ENCODE measurements at places on chromosomes 7 and 10. TPM values are rescaled to one million over a fixed set of nuclear protein-coding genes. Genes with fewer than 3 reads are reported as not detected.

DNA sequence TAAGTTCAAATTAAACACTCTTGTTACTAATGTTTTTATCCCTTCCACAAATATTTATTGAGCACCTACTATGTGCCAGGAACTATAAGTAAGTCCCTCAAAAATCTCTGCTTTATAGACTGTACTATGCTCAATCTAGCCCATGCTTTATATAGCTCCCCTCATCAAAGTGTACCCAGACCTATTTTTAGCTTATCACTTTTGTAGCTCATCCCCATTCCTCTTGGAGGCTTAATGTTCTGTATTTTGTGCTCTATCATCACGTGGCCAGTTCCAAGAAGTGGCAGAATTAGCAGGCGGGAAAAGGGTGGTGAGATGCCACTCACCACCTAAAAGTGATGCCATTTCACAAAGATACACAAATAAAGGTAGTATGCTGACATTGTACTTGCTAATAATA, 138.1 kb upstream of the BET1 start:
- H3K27me3 ChIP-seq = no peaks in the 10 kb centered on the region
- DNase-seq = no peak
- no peak overlapping the region for H3K27ac ChIP-seq
- H3K36me3 ChIP-seq = no peaks in the 10 kb centered on the region
- no peak overlapping the region for H3K4me3 ChIP-seq
- H3K4me1 ChIP-seq = peaks cover 11% of the 10 kb centered on the region

GRCh38 chr10:72808001-72808400, 85.5 kb upstream of the OIT3 start:
- H3K36me3 ChIP-seq = no peaks in the 10 kb centered on the region
- peaks cover 14% of the 10 kb centered on the region for H3K4me1 ChIP-seq
- H3K27ac ChIP-seq = no peak overlapping the region
- H3K4me3 ChIP-seq = no peak overlapping the region
- no peaks in the 10 kb centered on the region for H3K27me3 ChIP-seq
- no peak for DNase-seq

DNA sequence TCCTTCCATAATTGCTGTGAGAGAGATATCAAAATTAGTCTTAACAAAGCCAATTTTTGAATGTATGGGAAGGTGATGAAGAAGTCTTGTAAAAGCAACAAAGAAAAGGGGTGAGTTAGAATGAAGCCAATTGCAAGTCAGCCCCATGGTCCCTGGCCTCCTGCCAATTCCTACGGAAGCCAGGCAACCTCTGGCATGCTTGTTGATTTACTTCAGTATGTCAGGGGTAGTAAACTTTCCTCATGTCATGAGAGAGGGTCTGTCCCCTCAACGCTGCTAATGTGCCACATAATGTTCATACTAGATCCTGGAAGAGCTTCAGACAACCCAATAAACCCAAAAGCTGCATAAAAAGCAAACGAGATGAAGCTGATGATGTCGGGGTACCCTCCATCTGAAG, 159.1 kb upstream of the YAE1 start:
- DNase-seq = no peak
- no peak overlapping the region for H3K4me3 ChIP-seq
- H3K27me3 ChIP-seq = peaks cover 3% of the 10 kb centered on the region

DNA sequence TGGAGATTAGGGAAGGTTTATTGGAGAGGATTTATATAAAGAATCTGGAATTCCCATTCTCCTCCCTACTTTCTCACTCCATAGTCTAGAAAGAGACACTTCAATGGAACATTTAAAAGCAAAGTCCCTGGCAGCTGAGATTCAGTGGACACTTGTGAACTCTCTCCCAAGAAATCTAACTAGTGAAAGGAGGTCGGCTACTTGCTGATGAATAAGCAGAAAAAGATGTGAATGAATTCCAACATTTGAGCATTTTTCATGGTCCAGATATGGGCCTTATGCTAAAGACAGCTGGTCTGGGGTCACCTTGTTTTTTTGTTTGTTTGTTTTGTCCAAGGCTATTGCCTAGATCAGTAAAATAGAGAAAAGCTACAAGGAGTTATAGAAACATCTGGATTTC, 141.1 kb upstream of the LRRTM3 start:
- H3K27me3 ChIP-seq = no peaks in the 10 kb centered on the region
- H3K27ac ChIP-seq = no peak overlapping the region
- DNase-seq = peak; percentile 43
- H3K4me3 ChIP-seq = no peak overlapping the region

DNA sequence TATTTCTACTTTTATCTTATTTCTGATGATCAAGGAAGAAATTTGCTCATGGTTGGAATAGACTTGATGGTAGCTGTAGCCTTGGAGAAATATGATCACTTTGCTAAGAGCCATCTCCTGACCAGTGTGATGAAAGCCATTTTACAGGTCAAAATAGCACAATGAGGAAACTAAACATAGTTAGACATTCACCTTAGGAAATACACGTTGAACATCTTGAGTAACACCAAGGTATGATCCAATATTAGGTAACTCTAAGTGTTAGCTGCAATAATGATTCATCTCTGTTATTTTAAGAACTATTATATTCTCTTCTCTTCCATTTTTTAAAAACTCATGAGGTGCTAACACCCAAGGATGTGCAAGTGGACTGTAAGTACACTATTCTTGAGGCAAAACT, 328.0 kb downstream of the PLXDC2 start:
- no peak for DNase-seq
- H3K4me1 ChIP-seq = no peaks in the 10 kb centered on the region
- no peak overlapping the region for H3K27ac ChIP-seq

- peaks cover 2% of the 10 kb centered on the region for H3K27me3 ChIP-seq
- H3K4me1 ChIP-seq = no peaks in the 10 kb centered on the region
- no peaks in the 10 kb centered on the region for H3K36me3 ChIP-seq
- H3K27ac ChIP-seq = no peak overlapping the region
- DNase-seq = peak; percentile 53
Observed at GRCh38 chr10:75367021-75367487, 34.5 kb downstream of the ZNF503 start.

DNA sequence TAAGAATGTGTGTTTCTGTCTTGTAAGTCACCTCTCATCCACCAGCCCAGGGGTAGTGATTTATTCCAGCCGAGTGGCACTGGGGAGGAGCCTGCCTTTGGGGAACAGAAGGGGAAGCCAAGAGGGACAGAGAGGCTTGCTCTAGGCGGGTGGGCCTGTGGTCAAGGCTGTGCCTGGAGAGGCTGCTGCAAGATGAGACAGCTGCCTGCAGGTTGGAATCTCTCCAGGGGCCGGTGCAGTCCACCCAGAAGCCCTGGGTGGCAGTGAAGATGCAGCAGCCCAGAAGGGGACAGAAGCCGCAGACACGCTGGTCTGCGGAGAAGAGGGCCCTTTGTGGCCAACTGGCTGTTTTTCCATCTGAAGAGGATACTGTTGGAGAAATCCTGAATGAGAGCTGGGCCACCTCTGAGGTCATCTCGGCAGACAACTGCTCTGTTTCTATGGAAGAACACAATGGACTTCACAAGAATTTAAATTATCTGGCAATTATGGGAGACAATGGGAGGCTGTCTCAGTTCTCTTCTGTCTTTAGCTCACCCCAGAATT, 175.7 kb downstream of the GFRA1 start:
- no peak for DNase-seq
- H3K4me3 ChIP-seq = no peak overlapping the region
- no peak overlapping the region for H3K27ac ChIP-seq
- no peaks in the 10 kb centered on the region for H3K36me3 ChIP-seq
- no peaks in the 10 kb centered on the region for H3K4me1 ChIP-seq

DNA sequence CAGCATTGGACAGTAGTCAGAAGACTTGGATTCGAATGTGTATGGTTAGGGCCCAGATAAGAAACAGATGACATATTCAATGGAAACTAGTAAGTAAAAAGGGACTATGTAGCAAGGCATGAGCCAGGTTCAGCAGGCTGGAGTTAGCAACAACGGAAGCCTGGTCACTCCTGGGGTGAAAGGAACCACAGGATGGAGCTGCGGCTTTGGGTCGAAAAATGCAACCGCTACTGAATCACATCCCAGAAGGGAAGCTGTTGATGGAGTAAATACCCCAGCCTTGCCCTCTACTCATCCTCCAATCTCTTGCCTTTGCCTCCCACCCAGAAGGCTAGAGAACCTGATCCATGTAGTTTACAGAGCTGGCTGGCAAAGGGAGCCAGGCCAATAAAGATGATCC, 37.5 kb upstream of the EGR2 start:
- H3K36me3 ChIP-seq = no peaks in the 10 kb centered on the region
- H3K4me1 ChIP-seq = no peaks in the 10 kb centered on the region
- peaks cover 11% of the 10 kb centered on the region for H3K27me3 ChIP-seq
- no peak overlapping the region for H3K4me3 ChIP-seq
- H3K27ac ChIP-seq = no peak overlapping the region

- peak; percentile 39 for DNase-seq
- H3K4me1 ChIP-seq = peaks cover 47% of the 10 kb centered on the region
- no peak overlapping the region for H3K4me3 ChIP-seq
- no peaks in the 10 kb centered on the region for H3K27me3 ChIP-seq
- no peak overlapping the region for H3K27ac ChIP-seq
- H3K36me3 ChIP-seq = no peaks in the 10 kb centered on the region
Observed at GRCh38 chr10:71268247-71268691, 50.8 kb upstream of the SLC29A3 start.

DNA sequence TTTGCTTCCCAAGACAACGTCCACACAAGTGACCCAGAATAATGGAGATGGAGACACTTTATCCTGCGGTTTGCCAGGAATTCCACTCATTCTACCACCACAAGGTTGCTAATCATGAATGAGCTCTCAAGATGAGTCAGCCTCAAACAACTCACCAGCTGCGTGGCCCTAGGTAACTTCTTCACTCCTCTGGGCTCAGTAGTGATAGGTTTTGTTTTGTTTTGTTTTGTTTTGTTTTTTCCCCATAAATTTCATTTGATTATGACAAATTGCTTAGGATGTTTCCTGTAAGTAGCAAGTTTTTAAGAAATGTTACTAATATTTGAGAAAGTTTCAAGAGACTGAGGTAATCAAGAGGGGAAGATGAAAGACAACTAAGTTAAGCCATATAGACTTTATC, 286.8 kb downstream of the PARD3 start:
- H3K4me3 ChIP-seq = no peak overlapping the region
- peaks cover 40% of the 10 kb centered on the region for H3K4me1 ChIP-seq
- DNase-seq = peak; percentile 99
- H3K27ac ChIP-seq = peak overlapping the region; percentile 96
- no peaks in the 10 kb centered on the region for H3K27me3 ChIP-seq
- no peaks in the 10 kb centered on the region for H3K36me3 ChIP-seq

DNA sequence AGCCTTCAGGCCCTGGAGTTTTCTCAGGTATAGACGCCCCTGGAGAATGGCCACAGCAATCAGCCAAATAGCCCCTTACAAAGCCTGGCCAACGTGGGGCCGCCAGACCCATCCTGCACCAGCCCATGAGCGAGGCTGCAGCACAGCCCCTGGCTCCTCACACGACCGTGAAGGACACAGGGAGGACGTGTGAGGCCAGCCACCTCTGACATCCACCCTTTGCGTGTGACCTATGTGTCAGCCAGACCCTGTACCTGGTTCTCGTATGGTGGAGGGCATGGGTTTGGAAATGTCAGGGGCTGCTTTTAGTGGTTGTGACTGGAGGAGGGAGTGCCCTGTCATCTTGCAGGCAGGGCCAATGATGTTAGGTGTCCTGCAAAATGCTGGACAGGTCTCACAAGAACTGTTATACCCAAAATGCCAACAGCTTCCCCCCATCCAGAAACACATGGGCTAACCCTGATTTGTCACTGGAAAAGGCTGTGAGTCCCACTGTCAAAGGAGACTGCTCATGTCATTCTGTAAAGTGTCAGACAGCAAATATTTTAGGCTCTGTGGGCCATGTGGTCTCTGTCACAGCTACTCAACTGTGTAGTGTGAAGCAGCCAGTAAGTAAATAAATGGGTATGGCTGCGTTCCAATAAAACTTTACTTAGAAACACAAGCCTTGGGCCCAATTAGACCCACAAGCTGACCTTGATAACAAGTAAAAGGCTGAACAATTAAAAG, 30.0 kb downstream of the NOD1 start:
- no peaks in the 10 kb centered on the region for H3K27me3 ChIP-seq
- no peak overlapping the region for H3K27ac ChIP-seq
- no peak for DNase-seq
- H3K36me3 ChIP-seq = peaks cover 8% of the 10 kb centered on the region

- no peak overlapping the region for H3K4me3 ChIP-seq
- no peaks in the 10 kb centered on the region for H3K27me3 ChIP-seq
- peak; percentile 78 for DNase-seq
- no peak overlapping the region for H3K27ac ChIP-seq
- no peaks in the 10 kb centered on the region for H3K4me1 ChIP-seq
- no peaks in the 10 kb centered on the region for H3K36me3 ChIP-seq
Observed at GRCh38 chr7:28069807-28070206, 110.8 kb downstream of the JAZF1 start.

DNA sequence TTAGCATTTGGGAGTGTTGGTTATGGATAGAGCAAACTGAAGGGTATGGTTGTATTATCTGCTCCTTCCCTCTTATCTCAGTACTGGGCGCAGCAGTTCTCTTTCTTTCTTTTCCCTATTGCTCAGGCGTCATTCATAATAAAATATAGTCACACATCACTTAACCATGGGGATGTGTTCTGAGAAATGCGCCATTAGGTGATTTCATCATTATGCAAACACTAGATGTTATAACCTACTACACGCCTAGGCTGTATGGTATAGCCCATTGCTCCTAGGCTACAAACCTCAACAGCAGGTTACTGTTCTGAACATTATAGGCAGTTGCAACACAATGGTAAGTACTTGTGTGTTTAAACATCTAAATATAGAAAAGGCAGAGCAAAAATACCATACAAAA, 401.7 kb downstream of the EXOC4 start:
- no peak for DNase-seq
- no peak overlapping the region for H3K4me3 ChIP-seq
- H3K27me3 ChIP-seq = no peaks in the 10 kb centered on the region
- no peak overlapping the region for H3K27ac ChIP-seq
- no peaks in the 10 kb centered on the region for H3K4me1 ChIP-seq

- DNase-seq = no peak
- H3K27ac ChIP-seq = no peak overlapping the region
- no peaks in the 10 kb centered on the region for H3K36me3 ChIP-seq
- H3K4me3 ChIP-seq = no peak overlapping the region
- no peaks in the 10 kb centered on the region for H3K27me3 ChIP-seq
Observed at GRCh38 chr10:109698882-109699664, 224.2 kb downstream of the XPNPEP1 start.

- H3K4me3 ChIP-seq = no peak overlapping the region
- H3K27me3 ChIP-seq = peaks cover 15% of the 10 kb centered on the region
- DNase-seq = no peak
- H3K36me3 ChIP-seq = no peaks in the 10 kb centered on the region
Observed at GRCh38 chr7:51321961-51322515, 5.4 kb upstream of the COBL start.

- no peaks in the 10 kb centered on the region for H3K36me3 ChIP-seq
- peaks cover 17% of the 10 kb centered on the region for H3K4me1 ChIP-seq
- H3K27me3 ChIP-seq = peaks cover 17% of the 10 kb centered on the region
- H3K27ac ChIP-seq = no peak overlapping the region
- no peak overlapping the region for H3K4me3 ChIP-seq
Observed at GRCh38 chr10:71521504-71522441, 125.1 kb downstream of the CDH23 start.

- no peaks in the 10 kb centered on the region for H3K36me3 ChIP-seq
- DNase-seq = no peak
- H3K27me3 ChIP-seq = no peaks in the 10 kb centered on the region
- H3K4me1 ChIP-seq = no peaks in the 10 kb centered on the region
- no peak overlapping the region for H3K27ac ChIP-seq
- H3K4me3 ChIP-seq = no peak overlapping the region
Observed at GRCh38 chr10:91096274-91096673, 124.2 kb upstream of the PCGF5 start.

The PARD3 gene
- total RNA-seq = 35.9 TPM

The ARPC1B gene
- 170 TPM for total RNA-seq

The UCN3 gene
- total RNA-seq = not detected

The CYP2C19 gene
- not detected for total RNA-seq

The SPDYE3 gene
- not detected for total RNA-seq

The TBX20 gene
- total RNA-seq = 1.1 TPM

The CLEC2L gene
- total RNA-seq = not detected

The RGR gene
- total RNA-seq = not detected

The CRYGN gene
- total RNA-seq = not detected

Data from astrocyte (in vitro differentiated cells and primary cell).